ENCODE measurements at places on chromosomes 5 and 9.

DNA sequence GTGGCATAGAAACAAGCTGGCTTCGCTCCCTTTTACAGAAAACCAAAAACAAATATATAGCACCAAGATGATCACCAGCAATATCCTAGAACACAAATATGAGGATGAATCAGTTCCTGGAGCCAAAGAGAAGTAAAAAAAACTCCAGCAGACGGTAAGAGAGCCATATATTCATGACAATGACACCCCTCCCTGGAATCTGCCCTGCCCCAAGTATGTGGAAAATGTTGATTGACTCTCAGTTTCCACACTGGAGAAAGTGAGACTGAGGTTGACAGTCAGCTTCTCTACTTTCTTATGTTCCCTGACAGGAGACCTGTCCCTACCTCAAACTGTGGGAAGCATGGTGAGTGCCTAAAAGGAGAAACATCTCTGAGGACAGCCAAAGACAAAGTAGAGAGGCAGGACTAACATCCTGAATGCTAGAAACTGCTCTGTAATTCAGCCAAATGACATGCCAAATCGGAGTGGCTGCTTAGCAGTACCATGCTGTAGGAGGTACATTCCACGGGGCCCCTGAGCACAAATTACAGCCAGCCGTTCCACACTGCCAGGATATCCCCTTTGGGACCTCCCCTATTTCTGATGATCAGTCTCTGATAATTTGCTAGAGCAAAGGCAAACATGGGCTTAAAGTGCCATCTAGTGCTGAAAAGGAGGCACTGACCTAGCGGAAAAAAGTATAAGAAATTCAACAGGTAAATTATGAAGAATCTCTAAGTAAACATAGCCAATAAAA lies 424.0 kb upstream of the RGMB start:
- no peak for DNase-seq

GRCh38 chr9:354453-354852 lies 139.8 kb downstream of the DOCK8 start:
- DNase-seq: no peak

DNA sequence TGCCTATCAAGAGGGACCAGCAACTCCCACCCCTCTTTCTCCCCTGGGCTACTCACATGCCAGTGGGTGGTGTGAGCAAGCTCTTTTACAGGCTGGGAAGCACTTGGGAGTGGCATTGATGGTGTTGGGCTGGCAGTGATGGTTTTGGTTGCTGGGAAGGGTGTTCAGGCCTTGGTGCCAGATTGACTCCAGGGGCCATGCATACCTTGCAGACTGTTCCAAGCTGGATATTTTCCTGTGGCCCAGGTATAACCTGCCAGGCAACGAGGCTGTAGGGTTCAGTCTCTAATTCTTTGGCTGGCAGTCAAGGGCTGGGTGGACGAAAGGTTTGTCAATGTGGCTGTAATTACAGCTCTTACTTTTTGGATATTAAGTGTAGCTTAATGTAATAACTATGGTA lies 177.3 kb downstream of the MACROH2A1 start:
- no peak for DNase-seq

DNA sequence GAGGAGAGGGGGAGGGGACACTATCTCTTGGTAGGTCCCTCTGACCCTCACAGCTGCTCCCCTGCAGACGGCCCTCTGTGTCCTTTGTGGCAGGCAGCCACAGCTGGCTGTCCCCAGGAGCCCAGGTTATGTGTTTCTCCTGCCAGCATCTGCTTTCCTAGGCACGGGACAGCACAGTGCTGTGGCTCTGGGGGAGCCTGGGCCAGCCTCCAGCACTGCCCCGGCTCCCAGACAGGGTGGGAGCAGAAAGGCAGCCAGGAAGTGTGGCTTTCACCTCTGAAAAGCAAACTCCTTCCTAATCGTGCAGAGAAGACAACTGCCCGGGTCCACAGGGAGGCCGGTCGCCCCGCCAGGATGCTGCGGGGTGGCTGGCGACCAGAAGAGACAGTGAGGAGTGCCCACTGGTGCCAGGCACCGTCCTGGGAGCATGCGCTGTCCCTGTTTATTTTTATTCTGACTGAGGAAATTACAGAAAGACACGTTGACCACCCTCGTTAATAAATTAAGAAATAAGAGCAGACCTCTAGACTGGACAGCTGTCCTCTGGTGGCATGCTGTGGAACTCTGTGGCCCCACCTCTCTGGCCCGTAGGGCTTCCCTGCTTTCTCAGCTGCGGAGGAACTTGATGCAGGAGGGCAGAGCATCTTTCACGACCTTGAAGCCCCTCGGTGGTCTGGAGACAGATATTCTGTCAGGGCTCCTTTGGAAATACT lies 240.3 kb downstream of the FANCC start:
- DNase-seq: no peak

DNA sequence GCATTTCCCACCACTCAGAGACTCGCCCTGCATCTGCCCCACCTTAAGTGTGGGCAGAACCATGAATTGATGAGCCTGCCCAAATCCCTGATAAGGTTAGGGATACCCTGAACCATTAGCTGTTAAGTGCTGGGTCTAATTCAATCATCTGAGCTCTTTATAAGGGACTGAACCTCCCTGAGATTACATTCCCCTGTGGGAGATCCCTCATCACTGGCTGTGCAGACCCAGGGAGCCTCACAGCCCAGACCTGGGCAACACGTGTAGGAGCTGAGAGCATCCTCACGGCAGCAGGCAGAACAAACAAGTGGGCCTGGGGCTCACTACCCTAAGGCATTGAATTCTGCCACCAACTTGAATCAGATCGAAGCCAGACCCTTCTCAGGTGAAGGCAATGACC lies 585 bp upstream of the TAF11L2 start:
- DNase-seq: no peak

- DNase-seq: peak; percentile 65
Measured at GRCh38 chr5:76114179-76114851, 31.1 kb downstream of the SV2C start.

DNA sequence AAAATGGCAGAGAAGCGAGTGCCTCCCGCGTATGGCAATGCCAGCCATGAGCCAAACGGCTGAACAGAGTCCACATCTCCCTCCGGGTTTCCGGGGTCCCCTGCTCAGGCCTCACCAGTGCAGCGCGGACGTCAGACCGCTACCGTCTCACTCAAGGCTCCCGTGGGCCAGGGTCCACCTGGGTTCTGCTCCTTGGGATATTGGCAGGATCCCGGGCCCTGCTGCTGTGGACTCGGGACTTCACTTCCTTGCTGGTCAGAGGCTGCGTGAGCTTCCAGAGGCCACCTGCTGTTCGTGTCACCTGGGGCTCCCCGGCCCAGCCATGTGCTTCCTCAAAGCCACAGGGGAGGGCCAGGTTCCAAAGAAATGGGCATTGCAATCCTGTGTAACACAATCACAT lies 38.4 kb upstream of the CLPTM1L start:
- no peak for DNase-seq

DNA sequence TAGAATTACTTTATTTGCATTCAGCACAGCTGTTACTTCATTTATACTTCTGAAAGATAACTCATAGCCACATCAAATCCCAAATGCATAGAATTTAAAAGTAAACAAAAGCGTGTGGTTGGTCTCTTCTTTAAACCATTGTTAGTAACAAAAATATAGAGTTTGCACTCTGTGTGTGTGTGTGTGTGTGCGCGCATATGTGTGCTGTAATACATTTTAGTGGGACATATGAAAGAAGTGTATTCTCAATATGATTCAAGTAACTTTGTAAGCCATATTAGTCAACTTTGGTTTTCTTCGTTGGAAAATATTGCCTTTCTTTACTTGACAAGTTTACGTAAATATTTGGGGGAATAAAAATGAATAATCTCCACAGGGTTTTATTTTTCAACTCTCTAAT lies 106.1 kb upstream of the PRRC1 start:
- DNase-seq: no peak

DNA sequence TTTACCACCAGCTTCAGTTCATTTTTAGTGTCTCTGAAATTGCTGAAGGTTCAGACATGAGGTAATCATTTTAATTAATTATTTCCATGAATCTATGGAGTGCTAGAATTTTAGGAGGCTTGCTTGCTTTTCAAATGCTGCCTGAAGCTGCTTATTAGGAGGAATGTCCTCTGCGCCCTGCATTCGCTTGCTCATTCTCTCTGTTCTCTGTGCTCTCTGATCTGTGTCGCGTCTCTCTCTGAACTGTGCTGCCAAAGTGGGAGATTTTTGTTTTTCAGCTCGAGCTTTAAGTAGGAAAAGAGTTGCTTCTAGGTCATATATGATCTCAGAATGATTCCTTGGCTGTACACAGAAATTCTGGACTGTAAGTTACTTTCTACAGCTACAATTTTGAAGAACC lies 101.7 kb upstream of the PRR16 start:
- DNase-seq: no peak

DNA sequence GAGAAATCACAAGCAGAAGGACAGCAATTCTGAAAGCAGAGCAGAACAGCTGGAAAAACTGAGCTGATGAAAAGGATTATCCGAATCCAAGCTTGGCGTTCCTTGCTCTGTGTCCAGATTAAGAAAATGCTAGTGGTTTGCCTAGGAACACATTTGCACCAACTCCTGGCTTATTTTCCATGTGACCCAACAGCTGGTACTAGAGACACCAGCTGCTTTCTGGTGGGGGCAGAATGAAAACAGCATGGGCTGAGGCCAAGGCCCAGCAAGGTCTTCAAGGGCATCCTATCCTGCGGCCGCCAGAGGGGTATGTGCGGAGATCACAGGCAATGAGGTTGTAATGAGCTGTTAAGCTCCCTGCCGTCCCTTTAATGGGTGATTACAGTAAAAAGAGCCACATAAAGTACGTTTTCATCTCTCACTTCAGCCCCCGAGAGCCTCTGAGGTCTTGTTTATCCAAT lies 131.5 kb downstream of the DOCK8 start:
- no peak for DNase-seq

DNA sequence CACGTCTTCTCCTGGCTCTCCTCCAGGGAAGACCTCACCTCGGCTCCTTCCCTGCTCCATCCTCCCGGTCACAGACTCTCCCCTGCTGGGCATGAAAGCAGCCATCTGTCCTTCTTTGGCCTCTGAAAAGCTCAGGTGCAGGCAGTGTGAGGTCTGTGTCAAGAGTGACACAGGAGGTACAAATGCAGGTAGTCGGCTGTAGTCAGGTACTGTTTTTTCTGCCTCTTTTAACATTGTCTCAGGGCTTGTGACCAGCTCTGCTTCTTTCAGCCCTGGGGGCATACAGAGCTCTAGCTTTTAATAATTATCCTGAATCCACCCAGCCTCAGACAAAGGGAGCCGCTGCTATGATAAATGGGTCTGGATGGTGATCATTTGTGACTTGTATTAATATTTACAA lies 46.4 kb downstream of the C5orf15 start:
- no peak for DNase-seq

- DNase-seq: no peak
Measured at GRCh38 chr5:90519081-90519480, 10.3 kb downstream of the LYSMD3 start.

DNA sequence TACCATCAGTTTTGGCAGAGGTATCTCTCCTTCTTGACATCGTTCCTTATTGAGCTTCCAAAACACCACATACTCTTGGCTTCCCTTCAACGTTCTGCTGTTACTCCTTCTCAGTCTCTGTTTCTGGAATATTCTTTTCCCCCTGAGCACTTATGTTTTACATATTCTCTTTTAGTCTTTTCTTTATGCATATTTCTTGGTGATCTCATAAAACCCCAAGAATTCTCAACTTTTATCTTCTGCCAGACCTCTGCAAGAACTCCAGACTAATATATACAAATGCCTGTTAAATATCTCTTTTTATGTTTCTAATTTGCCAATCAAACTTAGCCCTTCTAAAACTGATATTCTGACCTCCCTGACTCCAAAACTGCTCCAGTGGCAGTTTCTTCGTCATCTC lies 453.4 kb upstream of the CTNND2 start:
- DNase-seq: no peak

- no peak for DNase-seq
Measured at GRCh38 chr9:73558471-73558870, 406.8 kb downstream of the ANXA1 start.

DNA sequence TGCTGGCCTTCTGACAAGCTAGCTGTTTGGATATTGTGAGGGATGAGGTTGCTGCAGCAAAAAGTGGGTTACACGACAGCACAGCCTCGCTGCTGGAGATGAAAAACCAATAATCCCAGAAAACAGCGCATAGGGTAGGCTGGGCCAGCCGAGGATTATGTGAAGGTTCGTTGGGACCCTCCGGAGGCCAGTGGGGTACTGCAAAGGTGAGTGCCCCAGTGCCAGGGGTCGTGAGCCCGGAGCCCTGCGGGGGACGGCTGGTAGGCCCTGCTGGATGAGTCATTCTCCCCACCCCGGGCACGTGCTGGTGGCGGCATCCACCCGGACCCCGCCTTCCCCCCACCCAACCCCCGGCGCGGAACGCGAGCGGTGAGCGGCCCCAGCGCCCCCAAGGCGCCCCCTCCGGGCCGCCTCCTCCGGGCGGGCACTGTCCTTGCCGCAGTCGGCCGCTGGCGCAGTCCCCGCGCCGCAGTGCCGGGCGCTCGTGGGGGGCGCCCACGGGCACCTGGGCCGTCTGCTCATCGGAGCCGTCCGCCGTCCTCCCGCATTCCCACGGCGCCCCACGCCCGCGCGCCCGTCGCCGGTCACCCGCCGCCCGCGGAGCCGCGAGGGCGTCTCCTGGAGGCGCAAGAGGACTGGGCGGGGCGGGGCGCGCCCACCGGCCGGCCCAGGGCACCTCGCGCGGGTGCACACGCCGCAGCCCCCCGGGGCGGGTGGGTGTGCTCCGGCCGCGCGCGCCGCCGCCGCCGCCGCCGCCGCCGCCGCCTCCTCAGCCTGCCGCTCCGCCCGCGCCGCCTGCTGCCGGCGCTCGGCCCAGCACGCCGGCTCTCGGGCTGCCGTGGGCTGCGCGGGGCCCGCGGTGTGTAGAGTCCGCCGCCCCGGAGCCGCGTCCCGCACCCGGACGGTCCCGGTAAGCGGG lies at the start of gene PHF24:
Gene PHF24 (plus strand): TSS at position 794 of the 919 bp plus-strand sequence. CDS start 13,014 bp downstream, outside the sequence.
- peak; percentile 70 for DNase-seq

DNA sequence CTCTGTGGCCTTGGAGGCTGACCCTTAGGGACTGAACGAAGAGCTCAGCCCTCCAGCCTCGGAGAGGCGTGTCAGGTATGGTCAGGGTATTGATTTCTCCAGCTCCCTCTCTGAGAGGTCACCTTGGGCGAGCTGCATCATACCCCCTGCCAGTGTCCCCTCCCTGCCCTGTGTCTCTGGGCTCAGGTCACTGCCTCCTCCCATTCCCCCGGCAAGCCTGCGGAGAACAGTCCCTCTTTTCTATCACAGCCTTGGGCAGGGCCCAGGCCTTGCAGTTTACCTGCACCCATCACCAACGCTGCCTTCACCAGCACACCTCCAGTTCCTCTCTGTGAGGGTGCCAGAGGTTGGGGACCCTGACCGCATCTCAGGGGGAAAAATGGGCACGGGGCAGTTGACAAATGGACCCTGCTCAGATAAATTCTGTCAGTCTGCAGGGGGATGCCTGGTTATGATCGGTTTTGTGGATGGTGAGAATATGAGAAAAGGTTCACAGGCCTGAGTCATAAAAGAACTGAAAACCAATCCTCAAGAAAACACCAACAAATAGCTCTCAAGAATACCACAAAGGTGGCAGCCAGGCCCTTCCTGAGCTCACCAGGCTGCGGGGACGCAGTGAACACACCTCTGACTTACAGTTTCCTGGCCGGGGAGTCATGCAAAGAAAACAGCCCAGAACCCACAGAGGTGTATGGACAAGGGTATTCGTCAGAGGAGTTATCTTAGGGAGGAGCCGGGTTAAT lies 24.7 kb upstream of the RXRA start:
- no peak for DNase-seq

- no peak for DNase-seq
Measured at GRCh38 chr5:127854520-127854919, 151.3 kb downstream of the CCDC192 start.

Measured in suppressor macrophage treated with lipopolysaccharide for 1 hour (primary cell).